Gastrocnemius medialis (tissue), 4 donors: ENCODE measurements at places on chromosomes 1 and 21.
A peak's percentile ranks its signal among the peaks of the same experiment; 100 is the strongest.

GRCh38 chr21:25862596-25862995, 127.8 kb downstream of the GABPA start:
- DNase-seq, result no peak

GRCh38 chr21:33870768-33871167, 44.8 kb downstream of the ATP5PO start:
- DNase-seq, result no peak

- DNase-seq, result no peak
Observed at GRCh38 chr1:224211206-224211962, 28.3 kb downstream of the DEGS1 start.

GRCh38 chr1:235735621-235736020, 86.0 kb upstream of the GNG4 start:
- DNase-seq, result no peak

- DNase-seq, result no peak
Observed at GRCh38 chr1:203142684-203143408, 15.3 kb downstream of the ADORA1 start.

GRCh38 chr21:37073417-37074196, 553 bp downstream of the TTC3 start:
- DNase-seq, result peak; percentile 32

- no peak for DNase-seq
Observed at GRCh38 chr1:226571893-226572292, 23.3 kb downstream of the STUM start.

DNA sequence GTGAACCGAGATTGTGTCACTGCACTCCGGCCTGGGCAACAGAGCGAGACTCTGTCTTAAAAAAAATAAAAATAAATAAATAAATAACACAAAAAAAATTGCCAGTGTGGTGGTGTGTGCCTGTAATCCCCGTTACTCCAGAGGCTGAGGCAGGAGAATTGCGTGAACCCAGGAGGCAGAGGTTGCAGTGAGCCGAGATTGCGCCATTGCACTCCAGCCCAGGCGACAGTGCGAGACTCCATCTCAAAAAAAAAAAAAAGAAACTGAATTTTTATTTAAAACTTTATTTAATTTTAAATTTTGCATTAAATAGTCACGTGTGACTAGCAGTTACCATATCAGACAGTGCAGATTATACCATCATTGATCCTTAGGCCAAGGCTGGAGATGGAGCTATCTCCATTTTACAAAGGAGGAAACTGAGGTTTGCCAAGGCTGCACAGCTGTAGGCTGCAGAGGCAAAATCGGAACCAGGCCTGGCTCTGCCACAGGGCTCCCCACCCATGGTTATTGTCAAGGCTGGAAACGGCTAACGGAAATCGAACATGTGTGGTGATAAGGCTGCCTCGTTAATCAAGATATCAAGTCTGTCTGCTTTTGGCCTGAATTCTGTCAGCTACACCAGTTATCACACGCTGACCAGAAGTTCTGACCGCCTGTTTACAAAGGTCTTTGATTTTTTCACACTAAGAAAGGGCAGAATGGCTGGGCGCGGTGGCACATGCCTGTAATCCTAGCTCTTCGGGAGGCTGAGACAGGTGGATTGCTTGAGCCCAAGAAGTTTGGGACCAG, 20.5 kb downstream of the HSPG2 start:
- no peak for DNase-seq

GRCh38 chr1:89630048-89630447, 2.9 kb upstream of the LRRC8C start:
- no peak for DNase-seq

DNA sequence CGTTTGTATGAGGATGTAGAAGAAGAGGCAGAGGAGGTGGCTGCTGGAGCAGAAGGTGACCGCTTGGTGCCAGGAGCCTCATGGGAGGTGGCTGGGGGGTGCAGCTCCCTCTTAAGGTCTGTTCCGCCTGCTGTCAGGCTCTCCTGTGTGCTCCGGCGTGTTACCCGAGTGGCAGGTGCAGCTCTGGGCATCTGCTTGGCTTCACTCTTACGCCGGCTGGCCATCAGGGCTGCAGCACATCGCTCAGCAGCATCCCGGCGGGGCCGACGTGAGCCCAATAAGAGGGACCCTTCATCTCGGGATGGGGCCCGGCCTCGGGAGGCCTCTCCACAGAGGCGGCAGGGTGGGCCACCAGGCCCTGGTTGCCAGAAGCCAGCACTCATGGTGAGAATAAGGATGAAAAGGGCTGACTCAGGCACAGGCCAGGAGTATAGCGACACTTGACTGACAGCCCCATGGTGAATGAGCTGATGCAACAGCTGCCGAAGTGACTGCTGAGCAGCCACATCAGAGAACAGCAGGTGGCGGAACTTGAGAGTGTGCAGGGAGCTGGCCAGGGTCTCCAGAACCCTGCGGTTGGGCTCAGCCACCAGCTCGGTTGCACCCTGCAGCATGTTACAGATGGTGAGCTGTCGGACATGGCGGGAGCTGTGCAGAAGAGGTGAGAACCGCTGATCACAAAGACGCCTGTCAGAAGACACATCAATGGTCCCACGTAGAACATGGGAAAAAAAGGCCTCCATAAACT, 17.5 kb downstream of the LRRC41 start:
- peak; percentile 87 for DNase-seq

DNA sequence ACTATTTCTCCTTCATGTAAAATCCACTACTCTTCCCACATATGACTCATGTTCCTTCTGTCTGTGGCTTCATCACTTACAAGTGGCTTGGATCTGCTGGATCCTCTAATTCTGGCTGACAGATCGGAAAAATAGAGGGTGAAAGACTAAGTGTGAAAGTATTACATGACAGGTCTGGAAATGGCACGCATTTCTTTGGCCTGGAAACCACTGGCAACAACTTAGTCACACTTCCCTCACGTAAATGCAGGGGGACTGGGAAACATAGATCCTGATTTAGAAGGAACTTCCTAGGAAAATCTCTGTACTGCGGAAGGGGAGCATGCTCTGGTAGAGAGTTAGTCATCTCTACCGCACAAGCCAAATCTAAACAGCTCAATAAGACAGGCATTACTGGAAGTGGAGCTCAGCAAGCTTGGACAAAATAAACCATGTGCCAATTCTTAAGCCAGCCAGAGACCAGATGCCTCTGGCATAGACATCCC, 305.4 kb upstream of the PTBP2 start:
- DNase-seq, result peak; percentile 46

- DNase-seq, result no peak
Observed at GRCh38 chr1:77757603-77758002, 2.0 kb downstream of the USP33 start.

- no peak for DNase-seq
Observed at GRCh38 chr1:64203420-64203819, at the start of gene UBE2U. Gene UBE2U, plus strand, starts transcription at chr1:64203623. Its CDS starts 428 bp downstream, at chr1:64204051.

GRCh38 chr1:64826991-64827390, 82.1 kb downstream of the RAVER2 start:
- no peak for DNase-seq

GRCh38 chr1:154975409-154976059, 1.1 kb downstream of the CKS1B start:
- no peak for DNase-seq

DNA sequence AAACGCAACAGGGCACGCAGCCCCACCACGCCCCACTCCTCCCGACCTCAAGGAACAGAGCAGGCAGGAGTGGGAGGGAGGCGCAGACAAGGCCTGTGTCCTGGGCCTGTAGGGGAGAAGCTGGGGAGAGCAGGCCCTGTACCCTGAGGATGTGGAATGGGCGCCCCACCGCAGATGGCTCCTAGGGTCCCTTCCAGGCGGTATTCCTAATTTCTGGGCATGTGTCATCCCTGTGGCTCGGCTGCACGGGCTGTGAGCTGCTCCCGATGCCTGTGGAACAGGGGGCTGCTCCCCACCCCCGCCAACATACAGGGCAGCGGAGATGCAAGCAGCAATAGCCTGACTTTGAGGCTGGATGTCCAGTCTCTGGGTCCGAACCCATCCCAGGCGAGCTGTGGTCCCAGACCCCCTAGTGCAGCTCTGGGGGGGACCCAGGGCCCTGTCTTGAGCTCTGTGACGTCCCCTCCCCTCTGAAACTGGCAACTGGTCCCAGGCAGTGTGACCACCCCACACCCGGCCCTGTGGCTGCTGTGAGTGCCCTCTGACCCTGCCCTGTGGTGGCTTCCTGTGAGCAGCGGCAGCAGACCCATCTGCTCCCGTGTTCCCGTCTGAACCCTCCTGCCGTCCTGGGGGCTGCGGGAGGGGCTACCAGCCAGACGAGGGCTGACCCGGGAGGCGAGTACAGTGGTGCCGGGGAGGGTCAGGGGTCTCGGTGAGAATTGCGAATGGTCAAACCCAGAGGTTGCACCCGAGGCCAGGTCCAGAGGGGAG, 13.9 kb upstream of the COL6A2 start:
- DNase-seq, result no peak
